ENCODE measurements at places on chromosomes 1 and 21.

- DNase-seq: no peak
Measured at GRCh38 chr1:152110860-152111514, 4.3 kb downstream of the TCHH start.

DNA sequence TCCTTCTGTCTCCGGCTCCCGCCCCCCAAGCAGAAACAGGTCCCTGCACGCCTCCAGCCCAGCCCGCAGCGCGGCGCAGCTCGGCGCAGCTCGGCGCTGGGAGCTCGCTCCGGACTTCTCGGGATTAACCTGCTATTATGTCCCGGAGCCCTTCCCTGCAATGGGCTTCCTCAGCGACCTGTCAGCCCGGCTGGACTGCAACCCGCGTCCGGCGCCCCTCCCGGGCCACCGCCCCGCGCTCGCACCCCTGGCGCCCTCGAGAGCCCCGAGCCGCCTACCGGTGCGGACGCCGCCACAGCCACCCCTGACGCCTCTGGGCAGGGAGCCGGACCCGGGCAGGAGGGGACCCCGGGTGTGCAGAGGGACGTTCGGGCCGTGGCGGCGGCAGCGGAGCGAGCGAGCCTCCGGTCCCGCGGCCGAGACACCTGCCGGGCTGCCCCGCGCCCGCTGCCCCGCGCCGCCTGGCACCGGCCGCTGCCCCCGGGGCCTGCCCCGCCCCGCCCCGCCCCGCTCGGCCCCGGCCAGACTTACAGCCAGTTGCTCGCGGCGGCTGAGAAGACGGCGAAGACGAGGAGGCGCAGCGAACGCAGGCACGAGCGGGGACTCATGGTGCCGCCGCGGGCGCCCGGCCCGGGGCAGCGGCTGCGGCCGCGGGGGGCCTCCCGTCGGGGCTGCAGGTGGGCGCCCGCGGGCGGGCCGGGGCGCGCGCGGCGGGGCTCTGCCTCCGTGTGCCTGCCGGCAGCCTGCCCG, 407 bp downstream of the WNT4 start:
- no peak for DNase-seq

GRCh38 chr1:50930965-50931737, 28.9 kb downstream of the FAF1 start:
- DNase-seq: peak; percentile 27

GRCh38 chr1:186849271-186849671, 20.5 kb downstream of the PLA2G4A start:
- no peak for DNase-seq

DNA sequence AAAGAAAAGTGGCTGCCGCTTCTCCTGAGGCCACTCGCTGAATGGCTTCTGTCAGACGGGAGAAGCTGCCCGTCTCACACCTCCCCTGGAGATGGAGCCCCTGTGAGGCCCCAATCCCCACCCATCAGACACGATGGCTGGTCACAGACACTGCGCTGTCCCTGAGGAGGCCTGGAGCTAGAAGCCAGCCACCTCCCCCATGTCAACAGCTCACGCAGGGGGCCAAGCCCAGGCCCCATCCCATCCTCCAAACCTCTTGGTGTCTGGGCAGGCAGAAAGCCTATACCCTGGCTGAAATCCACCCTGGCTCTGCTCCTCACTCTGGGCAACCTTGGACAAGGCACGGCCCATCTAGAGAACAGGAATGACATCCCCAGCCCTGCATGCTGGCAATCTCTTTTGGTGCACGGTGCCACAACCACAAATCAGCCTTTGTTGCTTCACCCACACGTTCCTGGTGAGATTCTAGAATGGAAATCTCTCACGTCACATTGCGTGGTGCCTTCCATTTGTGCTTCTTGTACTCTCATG, 273.9 kb upstream of the VAMP3 start:
- DNase-seq: no peak

DNA sequence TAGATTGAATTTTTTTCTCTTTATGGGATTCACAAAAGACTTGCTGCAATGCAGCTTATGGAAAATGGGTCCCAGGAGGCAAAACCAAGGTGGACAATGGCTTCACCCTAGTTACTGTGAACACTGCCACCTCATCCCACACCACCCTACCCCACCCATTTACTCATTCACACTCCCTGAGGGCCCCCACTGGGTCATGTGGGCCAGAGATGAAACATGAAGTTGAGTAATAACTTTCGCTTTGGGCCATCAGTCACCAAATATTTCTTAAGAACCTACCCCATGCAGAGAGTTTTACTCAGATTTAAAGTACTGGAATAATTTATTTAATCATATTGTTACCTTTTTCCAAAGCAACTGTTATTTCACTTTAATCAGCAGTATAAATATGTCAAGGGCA, 191.8 kb downstream of the TPR start:
- DNase-seq: no peak

- DNase-seq: no peak
Measured at GRCh38 chr1:39726600-39726999, 12.1 kb upstream of the PPIE start.

DNA sequence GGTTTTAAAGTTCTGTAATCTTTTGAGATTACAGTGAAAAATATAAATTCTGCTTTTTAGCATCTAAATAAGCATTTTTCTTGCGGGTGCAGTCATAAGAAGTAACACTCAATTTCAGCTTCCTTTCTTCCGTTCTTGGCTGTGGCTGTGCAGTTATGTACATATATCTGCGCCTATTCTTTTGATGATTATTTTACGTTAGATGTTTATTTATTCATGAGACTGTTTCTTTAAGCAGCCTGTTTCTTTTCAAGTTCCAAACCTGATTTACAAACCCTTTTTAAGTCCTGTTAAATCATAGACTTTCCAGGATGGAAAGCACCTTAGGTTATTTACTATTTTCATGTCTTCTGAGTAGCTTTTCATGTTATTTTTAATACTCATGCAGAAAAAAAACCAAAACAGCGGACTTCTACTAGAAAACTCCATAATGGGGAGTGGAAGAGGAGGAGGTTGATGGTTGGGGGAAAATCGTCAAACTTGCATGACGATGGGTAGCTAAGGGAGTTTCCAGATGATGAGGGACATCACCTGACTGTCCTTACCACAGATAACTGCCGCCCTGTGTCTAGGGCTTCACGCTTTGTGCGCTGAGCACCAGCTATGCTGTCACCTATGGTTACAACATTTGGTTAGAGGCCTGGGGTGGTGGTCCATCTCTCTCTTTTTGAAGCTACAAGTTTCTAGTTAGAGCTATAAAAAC, 2.6 kb downstream of the PRDM2 start:
- DNase-seq: peak; percentile 54

DNA sequence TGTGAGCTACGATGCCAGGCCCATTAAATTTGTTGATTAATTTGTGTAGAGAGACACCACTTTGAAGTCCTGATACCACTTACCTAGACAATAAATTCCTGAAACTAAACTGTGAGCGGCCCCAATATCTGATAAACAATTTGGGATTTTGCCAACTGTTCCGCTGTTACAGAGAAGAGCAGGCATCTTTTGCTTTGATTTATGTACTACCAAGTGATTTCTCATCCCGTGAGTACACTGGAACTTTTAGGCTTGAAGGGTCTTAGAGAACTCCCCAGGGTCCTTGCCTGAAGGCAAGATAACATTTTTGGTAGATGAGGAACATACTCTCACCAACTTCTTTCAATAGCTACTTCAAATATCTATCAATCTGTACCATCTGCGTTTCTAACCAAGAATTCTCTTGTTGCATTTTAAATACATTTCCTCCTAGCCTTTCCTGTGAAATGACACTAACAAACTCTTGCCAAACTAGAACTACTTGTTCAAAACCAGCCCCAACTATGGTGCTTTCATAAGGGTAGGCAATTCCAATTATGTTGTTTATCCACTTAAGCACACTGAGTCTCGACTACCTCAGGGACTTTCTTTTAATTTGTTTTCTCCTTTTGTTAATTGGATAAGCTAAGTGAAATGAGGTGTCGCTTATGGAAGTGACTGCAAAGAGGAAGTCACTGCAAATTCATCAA, 23.2 kb upstream of the SLC30A1 start:
- no peak for DNase-seq

DNA sequence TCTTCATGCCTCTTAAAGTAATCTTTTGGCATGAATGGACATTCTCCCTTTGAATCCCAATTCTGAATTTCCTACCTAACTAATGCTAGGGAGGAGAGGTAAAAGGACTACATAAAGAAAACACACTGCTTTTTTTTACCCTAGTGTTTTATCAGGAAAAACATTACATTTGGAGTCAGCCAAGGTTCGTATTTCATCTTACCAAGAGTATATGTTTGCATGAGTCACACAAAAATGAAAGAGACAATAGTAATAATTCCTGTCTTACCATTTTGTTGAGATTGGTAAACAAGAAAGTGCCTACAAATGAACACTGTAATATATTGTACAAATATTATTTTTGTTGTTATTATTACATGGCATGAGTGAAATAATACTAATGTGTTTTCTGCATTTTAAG, 112.9 kb upstream of the WARS2 start:
- DNase-seq: no peak

DNA sequence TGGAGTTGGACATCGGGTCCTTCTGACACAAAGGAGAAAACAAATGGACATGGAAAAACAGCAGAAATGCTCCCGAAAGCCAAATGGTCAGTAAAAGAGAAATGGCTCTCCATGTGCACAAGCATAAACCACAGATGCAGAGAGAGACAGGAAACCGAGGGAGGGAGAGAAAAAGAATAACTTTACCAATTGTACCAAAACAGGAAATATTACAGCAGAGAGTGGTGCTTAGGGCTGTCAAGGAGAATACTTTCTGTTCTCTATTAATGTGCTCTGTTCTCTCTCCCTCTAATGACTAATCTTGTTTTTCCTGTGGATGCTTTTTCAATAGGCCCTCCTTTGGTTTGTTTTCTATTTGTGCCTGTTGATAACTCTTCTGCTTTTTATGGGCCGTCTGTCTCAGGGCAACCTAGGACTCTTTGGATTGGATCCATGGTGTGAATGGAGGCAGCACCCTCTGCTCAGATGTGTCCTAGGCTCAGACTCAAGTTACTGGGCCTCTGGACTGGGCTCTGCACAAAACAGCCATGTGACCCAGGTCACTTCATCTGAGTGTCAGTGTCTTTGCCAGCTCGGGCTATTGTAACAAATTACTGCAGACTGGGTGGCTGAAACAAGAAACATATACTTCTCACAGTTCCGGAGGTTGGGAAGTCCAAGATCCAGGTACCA, 663.0 kb downstream of the NPHP4 start:
- DNase-seq: no peak

GRCh38 chr1:222021129-222021528, 279.2 kb upstream of the DUSP10 start:
- DNase-seq: no peak

DNA sequence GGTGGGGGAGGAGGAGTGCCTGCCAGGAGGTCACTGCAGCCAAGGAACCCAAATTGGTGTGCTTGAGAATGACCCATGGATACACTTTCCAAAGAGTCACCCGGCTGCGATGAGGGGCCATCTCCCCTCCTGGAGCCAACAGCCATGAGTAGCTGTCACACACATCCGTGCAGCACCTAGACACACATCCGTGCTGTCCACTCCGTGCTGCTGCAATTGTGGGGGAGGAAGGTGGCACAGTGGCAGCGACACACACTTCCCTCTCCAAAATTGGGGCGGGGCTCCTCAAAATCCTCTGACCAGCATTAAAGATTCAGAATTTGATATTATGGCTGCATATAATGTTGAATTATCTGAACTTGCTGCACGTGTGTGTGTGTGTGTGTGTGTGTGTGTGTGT, 15.8 kb downstream of the TP73 start:
- no peak for DNase-seq

GRCh38 chr21:33362044-33362555, 37.3 kb downstream of the IFNAR1 start:
- peak; percentile 46 for DNase-seq

DNA sequence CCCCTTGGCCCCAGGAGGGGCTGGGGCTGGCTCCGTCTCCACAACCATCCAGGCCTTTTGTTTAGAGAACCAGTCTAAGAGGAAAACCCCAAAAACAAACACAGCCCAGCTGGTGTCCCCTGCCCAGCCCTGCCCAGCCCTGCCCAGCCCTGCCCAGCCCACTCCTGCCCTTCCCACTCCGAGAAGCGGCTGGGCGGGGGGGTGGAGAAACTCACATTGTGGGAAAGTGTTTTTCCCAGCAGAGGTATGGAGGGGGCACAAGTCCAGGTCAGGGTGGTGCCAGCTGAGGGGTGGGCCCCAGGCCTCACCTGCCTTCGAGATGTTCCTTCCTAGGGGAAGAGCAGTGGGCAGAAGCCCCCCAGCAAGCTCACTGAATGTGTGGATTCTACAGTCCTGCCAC, 10.0 kb upstream of the FAM131C start:
- DNase-seq: no peak

DNA sequence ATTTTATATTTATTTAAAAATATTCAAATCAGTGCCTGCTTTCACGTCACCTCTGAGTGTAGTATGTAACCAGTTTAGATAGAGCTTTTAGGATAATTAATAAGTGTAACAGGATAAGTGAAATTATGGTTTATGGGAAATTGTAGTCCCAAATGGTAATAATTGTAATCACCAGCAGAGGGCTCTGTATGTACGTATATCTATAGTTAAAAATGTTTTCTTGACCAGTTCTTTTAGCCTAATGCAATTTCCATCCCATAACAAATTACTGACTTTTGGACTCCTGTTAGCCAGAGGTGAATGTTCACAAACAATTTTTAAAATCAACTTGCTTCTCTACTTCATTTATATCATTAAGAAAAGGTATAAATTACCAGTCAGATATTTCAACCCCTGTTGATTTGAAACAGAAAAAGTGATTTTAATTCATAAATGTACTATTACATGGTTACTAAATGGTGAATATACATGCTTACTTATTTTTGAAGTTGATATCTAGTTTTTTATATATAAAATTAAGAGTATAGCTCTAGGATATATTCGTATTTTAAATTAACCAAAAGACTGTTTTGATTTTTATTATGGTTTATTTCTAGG, 25.3 kb downstream of the SLC30A7 start:
- no peak for DNase-seq

- DNase-seq: peak; percentile 88
Measured at GRCh38 chr1:172662464-172663109, 3.7 kb downstream of the FASLG start.

- DNase-seq: no peak
Measured at GRCh38 chr1:167881069-167881468, 32.9 kb downstream of the ADCY10 start.

GRCh38 chr21:19969156-19969555, 1029.1 kb upstream of the NCAM2 start:
- DNase-seq: no peak

DNA sequence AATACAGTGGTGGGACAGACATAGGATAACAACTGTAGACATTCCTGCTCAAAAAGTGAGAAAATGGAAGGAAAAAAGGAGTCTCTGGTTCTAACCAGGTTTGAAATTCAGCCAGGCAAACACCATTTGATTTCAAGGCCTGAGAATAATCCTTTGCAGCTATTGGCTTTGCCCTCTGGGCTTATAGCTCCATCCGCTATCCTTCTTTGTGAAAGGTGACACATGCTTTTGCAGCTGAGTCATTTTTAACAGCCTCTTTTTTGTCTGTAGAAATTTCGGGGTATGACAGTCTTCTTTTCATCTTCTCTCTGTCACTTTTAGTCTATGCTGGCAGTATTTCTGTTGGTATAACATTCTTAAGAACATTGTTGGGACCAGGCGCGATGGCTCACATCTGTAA, 16.2 kb downstream of the SDHC start:
- no peak for DNase-seq

- no peak for DNase-seq
Measured at GRCh38 chr1:246302251-246302625, 204.8 kb downstream of the SMYD3 start.
